Heart left ventricle (tissue), 16 donors: ENCODE measurements at places on chromosomes 13 and 19. TPM values are rescaled to one million over a fixed set of nuclear protein-coding genes. Genes with fewer than 3 reads are reported as not detected.

LIPE gene
- polyA plus RNA-seq: 67.1 TPM

DNA sequence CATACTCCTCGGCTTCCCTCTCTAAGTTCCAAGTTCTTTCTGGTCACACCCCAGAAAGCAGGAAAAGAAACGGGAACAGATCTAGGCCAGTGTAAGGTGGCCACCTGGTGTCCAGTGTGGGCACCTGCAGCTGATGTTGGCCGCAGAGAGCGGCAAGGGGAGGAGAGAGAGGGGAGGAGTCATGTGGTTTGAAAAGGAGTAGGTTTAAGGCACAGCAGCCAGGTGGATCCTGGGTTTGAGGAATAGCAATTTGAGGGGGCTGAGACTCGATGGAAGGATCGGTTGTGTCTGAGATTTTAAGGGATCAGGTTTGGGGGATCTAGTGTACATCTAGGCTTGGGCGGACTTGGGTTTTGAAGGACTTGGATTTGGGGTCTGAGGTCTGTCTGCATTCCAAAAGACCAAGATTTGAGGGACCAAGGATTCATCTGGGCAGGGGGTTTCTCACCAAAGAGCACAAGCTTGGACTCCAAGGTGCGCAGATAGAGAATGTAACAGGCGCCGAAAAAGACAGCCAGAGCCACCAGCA is 1.2 kb downstream of the RABAC1 start:
- peak overlapping the region; percentile 91 for H3K27ac ChIP-seq
- H3K36me3 ChIP-seq: no peaks in the 10 kb centered on the region
- peak overlapping the region; percentile 95 for H3K4me3 ChIP-seq
- H3K27me3 ChIP-seq: no peaks in the 10 kb centered on the region
- peak; percentile 79 for DNase-seq

HIF3A gene
- 114 TPM for polyA plus RNA-seq

KCTD12 gene
- 10.1 TPM for polyA plus RNA-seq

- H3K27me3 ChIP-seq: no peaks in the 10 kb centered on the region
- no peak overlapping the region for H3K27ac ChIP-seq
- no peaks in the 10 kb centered on the region for H3K4me1 ChIP-seq
These were observed 451.3 kb downstream of the OXGR1 start for GRCh38 chr13:96542986-96543385.

DNA sequence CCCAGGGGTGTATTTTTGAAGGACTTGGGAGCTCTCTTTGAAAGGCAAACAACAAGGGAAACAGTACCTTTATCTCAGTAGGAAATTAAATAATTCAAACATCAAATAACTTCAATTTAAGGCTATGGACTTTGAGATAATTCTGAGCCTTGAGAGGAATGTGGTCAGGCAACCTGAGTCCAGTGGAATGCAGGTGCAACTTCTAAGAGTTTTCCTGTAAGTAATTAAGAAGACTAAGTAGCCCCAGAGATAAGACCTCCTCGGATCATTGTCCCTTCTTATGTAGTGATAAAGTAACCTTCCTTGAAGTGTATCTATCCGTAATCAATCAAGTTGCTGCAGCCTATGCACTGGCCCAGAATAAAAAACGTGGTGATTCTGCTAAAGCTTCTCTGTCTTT is 29.2 kb downstream of the ZNF701 start:
- DNase-seq: no peak
- no peak overlapping the region for H3K4me3 ChIP-seq
- no peak overlapping the region for H3K27ac ChIP-seq
- peaks cover 8% of the 10 kb centered on the region for H3K4me1 ChIP-seq
- no peaks in the 10 kb centered on the region for H3K36me3 ChIP-seq

GRCh38 chr13:80132741-80133601 is 208.0 kb downstream of the SPRY2 start:
- peak overlapping the region; percentile 36 for H3K4me3 ChIP-seq
- DNase-seq: peak; percentile 74
- peak overlapping the region; percentile 89 for H3K27ac ChIP-seq
- H3K27me3 ChIP-seq: no peaks in the 10 kb centered on the region

- no peaks in the 10 kb centered on the region for H3K36me3 ChIP-seq
- H3K27ac ChIP-seq: no peak overlapping the region
These were observed 74.0 kb upstream of the DOCK9 start for GRCh38 chr13:99051768-99052455.

DNA sequence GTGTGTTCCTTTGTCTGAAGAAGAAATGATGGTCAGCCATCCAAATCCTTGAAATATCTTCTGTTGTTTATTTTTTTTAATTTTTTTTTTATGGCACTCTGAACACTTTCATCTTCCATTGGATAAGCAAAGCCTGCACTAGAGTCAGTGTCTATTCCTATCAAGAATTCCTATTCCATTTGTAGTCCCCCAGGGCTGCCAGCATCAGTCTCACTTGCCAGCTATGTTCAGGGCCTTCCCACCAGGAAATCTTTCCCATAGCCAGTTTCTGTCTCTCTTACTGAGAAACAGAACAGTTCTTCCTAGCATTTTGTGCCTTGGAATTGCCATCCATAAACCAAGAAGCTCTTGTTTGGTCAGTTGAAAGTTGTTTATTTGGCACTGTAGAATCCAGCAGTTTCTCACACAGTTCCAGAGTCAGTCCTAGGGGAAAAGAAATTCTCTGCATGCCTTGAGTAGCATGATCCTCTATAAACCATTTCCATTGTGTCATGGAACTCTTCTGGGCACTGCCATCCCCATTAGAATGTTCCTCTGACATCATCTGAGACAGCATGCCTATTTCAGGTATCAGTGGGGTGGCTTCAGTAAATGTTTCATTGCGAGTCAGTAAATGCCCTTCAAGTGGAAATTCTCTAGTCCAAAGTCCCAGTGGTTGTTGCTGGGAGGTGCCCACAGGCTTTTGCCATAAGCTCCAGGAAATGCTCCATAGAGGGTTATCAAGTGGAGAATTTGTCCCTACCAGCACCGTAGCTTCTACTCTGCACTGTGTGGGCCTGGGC is 18.7 kb upstream of the SPRYD7 start:
- H3K4me3 ChIP-seq: no peak overlapping the region
- no peak for DNase-seq

OVOL3 gene
- polyA plus RNA-seq: not detected

GRCh38 chr13:29858231-29858630 is 7.8 kb upstream of the UBL3 start:
- peaks cover 2% of the 10 kb centered on the region for H3K27me3 ChIP-seq
- H3K27ac ChIP-seq: no peak overlapping the region
- DNase-seq: no peak

GRCh38 chr13:29539856-29540255 is 55.6 kb downstream of the SLC7A1 start:
- H3K36me3 ChIP-seq: peaks cover 6% of the 10 kb centered on the region
- no peak overlapping the region for H3K4me3 ChIP-seq
- DNase-seq: no peak
- H3K27ac ChIP-seq: no peak overlapping the region
- H3K27me3 ChIP-seq: no peaks in the 10 kb centered on the region
- no peaks in the 10 kb centered on the region for H3K4me1 ChIP-seq

- no peaks in the 10 kb centered on the region for H3K36me3 ChIP-seq
- no peaks in the 10 kb centered on the region for H3K27me3 ChIP-seq
- H3K27ac ChIP-seq: no peak overlapping the region
- H3K4me3 ChIP-seq: no peak overlapping the region
- no peak for DNase-seq
- no peaks in the 10 kb centered on the region for H3K4me1 ChIP-seq
These were observed 19.1 kb upstream of the SCEL start for GRCh38 chr13:77516342-77516789.

DACH1 gene
- polyA plus RNA-seq: 1.2 TPM

S1PR5 gene
- polyA plus RNA-seq: not detected

DNA sequence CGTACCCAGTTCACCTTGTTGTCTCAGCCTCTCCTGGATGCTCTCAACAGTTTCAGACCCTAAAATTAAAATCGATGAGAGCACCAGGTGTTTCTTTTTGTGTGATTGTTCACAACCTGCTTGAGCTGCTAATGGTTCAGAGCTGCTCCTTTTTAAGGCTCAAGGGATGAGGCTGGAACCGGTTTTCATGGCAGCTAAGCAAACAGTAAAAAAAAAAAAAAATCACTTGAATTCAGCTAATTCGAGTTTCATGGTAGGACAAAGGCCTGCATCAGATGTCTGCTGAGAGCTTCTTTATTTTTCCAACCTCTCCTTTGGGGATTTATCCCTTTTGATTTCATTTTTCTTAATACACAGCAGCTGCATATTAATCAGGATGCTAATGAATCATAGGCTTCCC is 6.5 kb downstream of the SYCE2 start:
- DNase-seq: no peak
- no peak overlapping the region for H3K4me3 ChIP-seq
- no peaks in the 10 kb centered on the region for H3K27me3 ChIP-seq
- H3K4me1 ChIP-seq: peaks cover 8% of the 10 kb centered on the region
- H3K36me3 ChIP-seq: no peaks in the 10 kb centered on the region

GRCh38 chr19:38786572-38787265 is 2.3 kb upstream of the LGALS7B start:
- H3K4me1 ChIP-seq: no peaks in the 10 kb centered on the region
- no peaks in the 10 kb centered on the region for H3K27me3 ChIP-seq
- DNase-seq: no peak
- H3K27ac ChIP-seq: no peak overlapping the region
- H3K4me3 ChIP-seq: no peak overlapping the region

DNA sequence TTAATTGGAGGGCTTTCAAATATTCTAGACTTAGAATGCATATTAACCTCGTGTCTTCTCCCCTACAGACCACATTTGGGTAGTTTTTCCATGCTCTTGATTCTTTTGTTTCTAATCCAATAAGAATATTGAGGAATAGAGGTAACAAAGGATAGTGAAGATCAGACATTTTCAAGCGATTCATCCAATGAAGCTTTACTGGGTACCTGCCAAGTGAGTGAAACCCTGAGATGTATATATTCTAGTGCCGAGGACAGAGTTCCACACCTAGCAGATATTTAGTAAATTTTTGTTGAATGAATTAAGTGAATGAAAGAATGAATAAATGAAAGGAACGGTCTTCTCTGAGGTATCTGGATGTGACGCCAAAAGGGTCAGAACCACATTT is 442 bp upstream of the RFC3 start:
- no peaks in the 10 kb centered on the region for H3K27me3 ChIP-seq
- H3K27ac ChIP-seq: peak overlapping the region; percentile 75
- H3K4me3 ChIP-seq: peak overlapping the region; percentile 91

GRCh38 chr19:46533078-46533620 is 37.5 kb upstream of the PNMA8B start:
- DNase-seq: no peak
- H3K27ac ChIP-seq: no peak overlapping the region
- H3K4me1 ChIP-seq: peaks cover 7% of the 10 kb centered on the region
- H3K27me3 ChIP-seq: no peaks in the 10 kb centered on the region
